CD4-positive, alpha-beta T cell treated with Interferon alpha-2 for 1 hour (primary cell): ENCODE measurements at places on chromosomes 4 and X.

- no peak for DNase-seq
Observed at GRCh38 chrX:112645774-112646173, 34.0 kb downstream of the LHFPL1 start.

GRCh38 chrX:49039598-49040375 is 3.4 kb downstream of the TFE3 start:
- DNase-seq: peak; percentile 54

DNA sequence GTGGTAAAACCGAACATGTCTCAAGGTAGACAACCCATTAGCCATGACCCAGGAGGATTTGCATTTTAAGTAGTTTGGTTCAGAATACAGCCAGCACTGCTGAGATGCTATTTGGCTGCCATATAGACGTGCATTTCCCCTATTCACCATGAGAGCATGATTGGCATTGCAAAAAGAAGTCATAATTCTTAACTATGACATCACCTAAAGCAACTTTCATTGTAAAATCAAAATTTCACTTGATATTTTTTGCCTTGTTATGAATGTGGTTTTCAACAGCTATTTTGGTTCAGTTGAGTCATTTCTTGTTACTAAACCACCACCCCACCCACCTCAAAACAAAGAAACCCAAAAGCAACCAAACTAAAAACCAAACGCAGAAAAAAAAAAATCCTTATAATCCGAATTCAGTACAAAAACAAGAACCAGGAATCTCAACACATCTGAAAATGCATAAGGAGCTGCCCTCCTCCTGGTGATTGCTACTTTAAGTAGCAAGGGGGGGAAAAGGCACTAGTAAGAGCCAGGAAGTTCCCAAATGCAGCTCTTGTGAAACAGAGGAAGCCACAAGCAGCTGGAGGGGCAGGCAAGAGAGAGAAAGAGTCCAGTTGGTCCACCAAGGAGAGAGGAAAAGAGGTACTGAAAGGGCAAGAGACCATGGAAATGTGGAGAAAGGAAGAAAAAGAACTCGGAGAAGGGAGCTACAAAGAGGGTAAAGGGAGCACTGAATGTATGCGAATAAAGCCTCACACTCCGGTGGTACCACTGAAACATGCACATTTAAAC is 3.1 kb downstream of the SLITRK4 start:
- no peak for DNase-seq

DNA sequence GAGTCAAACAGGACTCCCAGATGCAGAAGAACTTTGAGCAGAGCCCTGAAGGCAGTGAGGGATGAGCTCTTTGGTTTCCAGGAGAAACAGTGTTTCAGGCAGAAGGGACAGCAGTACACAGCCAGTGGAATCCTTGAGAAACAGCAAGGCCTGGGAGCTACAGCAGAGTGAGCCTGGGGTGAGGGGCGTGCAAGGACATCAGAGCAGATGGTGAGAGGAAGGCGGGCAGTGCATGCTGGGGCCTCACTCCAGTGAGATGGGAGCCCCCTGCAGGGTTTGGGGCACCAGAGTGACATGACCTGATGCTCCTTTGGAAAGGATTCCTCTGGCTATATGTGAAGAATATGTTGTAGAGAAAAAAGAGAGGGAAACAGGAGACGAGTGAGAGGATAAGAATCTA is 98.1 kb upstream of the EGFL6 start:
- no peak for DNase-seq

DNA sequence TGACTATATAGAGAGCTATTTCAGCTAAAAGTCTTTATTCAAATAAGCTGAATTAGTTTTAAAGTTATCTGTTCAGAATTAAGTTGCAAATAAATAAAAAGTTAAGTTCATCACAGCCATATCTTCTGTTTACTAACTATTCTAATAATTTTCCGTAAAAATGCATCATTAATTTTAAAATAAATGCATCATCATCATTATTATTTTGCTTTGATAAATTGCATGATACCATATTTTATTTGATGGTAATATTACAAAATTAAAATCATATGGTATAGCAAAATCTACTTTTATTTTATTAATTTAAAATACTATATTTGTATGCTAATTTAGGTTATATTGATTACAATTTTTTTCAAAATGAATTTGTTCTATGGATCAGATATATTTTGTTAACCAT is 357.3 kb upstream of the NDST4 start:
- DNase-seq: no peak
